ENCODE measurements at places on chromosomes 12 and 14.

DNA sequence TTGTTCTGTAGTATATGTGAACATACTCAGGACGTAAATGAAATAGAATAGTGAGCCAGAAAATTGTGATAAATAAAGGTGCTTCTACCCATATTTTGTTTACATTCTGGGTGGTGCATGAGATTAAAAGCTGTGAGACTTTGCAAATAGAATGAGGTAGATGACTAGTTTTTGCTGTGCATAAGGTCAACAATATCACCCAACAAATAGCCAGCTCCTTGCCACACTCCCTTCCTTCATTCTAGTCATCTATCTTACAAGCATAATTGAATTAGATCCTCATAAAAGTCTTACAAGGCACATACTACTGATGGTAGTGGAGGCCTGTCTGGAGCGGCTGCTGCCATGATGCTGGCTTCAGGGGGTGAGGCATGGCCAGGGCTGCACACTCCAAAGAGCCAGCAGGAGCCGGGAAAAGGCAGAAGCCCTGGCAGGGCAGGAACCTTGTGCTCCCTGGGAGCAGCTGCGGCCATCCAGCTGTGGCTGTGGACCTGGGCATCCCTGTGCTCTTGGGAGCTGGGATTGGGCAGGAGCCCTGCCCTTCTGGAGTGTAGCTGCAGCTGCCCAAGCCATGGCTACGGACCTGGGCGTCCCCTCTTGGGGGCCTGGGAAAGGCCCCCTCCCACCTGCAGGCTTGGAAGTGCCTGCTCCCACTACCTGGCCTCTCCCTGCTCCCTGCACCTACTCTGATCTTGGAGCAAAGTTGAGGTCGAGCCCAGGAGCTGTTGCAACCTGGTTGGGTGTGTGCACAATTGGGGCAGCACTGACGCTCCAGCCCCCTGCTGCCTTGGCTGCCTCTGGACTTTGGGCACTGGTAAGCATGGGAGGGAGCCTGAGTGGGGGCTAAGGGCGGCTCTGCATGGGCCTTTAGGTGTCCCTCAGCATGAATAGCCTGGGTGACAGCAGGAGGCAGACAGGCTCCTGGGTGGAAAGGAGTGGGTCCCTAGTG is 112.8 kb downstream of the DACT1 start:
- DNase-seq: no peak

DNA sequence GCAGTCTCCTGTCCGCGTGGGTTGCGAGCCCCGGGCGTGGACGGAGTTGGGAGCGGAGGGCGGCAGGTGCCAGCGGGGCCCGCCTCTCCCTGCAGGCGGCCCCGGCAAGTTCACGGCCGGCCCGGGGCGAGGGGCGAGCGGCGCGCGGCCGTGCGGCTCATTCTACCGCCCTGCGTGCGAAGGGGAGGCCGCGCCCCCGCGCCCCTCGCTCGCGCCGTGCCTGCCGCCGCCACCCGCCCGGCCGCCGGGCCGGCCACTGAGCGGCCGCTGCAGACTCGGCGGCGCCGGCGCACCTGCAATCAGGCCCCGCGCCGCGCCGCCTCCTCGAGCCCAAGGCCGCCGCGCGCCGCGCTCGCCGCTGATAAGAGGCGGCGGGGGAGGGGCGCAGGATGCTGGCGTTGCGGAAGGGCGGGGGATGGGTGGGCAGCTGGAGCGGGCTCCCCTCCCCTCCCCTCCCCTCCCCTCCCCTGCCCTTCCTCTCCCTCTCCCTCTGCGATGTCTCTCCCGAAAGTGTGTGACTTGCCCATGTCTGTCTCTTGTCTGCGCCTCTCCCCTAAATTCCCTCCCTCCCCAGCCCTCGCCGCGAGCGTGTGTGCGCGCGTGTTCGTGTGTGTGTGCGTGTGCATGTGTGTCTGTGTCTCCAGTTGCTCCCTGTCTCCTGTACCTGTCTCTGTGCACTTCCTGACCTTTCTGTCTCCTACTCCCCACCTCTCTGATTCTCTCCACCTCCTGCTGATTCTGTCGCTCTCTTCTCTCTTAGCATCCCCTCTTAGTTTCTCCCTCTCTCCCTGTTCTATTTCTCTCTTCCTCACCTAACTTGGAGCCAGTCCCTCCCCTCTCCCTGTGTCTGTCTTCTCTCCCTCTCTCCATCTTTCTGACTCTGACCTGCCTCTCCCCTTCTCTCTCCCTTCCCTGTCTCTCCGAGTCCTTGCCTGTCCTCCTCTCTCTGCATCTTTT is 768.1 kb upstream of the TBX3 start:
- DNase-seq: no peak

DNA sequence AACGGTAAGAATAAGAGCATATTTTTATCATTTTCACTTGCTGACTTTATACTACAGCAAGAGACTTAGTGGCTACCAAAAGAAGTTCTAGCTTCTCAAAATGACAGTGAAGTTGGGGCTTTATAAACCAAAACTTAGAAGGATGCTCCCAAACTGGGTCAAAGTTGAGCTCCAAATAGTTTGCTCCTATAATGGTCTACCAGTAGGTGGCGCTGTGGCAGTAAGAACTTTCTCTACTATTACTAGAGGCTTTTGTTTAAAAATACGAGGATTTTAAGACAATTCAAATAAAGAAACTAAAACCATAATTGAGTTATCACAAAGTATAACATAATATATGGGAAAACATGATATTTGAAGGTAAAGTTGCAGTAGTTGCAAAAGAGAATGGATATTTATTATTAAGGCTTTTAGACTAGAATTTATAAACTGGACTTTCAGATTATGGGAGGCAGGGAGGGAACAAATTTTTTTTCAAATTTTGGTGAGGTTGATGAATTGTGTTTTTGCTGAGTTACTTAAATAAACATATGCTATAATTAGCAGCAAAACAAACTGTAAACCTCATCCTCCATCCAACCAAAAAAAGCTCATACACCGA is 75.0 kb downstream of the TGFB3 start:
- peak; percentile 35 for DNase-seq

DNA sequence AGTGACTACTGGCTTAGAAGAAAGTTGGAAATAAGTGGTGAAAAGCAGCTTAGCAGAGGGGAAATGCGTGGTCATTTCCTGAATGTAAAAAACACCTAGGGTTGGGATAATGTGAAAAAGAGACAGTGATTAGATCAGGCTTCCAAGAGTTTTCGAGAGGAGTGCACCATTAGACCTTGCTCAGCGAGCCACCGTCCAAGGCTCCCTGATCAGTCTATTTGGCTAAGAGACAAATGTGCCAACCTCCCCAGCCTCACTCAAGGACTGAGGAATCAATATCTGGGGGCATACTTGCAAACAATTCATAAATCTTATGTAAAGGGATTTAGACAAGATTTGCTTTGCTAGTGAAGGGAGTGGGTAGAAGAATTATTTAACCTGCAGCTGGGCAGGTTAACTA is 594.5 kb downstream of the NRXN3 start:
- no peak for DNase-seq

DNA sequence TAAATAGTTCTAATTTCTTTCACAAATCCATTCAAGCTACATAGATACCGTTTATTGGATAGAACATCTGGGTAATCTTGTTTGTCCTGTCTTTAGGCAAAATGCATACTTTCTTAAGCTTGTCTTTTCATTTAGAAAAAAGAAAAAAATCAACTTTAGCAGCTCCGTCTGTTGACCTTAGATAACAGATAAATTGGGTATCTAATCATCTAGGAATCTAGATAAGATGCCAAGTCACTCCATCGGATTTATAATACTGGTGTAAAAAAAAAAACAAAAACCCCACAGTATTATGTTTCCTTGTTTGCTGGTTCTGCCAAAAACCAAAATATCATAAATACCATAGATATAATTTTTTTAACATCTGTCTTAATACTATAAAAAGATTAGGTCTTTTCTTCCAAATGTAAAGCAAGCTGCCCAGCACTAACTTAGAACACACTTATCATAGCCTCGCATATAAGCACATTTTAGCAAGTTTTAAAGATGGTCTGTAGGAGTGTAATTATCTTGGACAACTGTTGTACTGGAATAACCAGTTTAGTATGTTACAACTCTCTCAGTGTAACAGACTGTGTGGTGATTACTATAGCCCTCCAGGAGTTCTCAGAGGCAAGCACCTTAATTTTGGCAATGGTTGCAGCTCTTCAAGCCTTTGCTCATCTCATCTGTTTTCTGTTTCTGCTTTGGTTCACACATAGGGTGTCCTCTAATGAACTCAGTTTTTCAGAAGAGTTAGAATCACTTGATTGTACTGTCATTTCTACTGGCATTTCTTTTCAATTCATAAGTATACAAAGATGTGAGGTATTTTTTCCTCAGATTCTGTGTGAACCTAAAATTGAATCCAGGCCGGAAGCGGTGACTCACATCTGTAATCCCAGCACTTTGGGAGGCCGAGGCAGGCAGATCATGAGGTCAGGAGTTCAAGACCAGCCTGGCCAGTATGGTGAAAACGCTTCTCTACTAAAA is 83.1 kb downstream of the ANO6 start:
- DNase-seq: no peak

- no peak for DNase-seq
Observed at GRCh38 chr14:55572578-55572977, 7.4 kb upstream of the KTN1 start.

GRCh38 chr12:57055824-57056223 is 5.9 kb upstream of the MYO1A start:
- no peak for DNase-seq

DNA sequence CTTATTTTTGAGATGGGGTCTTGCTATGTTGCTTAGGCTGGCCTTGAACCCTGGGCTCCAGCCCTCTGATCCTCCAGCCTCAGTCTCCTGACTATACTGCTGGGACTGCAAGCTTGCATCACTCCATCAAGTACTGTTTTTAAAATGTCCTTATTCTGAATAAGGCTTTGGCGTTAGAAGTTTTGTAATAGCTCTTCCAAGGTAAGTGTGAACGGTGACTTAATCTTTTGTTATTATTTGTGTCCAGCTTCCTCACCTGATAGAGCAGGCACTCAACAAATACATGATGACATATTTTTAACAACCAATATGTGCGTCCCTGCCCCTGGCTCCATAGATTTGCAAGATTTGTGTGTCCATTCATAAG is 1.4 kb downstream of the C1RL start:
- no peak for DNase-seq

DNA sequence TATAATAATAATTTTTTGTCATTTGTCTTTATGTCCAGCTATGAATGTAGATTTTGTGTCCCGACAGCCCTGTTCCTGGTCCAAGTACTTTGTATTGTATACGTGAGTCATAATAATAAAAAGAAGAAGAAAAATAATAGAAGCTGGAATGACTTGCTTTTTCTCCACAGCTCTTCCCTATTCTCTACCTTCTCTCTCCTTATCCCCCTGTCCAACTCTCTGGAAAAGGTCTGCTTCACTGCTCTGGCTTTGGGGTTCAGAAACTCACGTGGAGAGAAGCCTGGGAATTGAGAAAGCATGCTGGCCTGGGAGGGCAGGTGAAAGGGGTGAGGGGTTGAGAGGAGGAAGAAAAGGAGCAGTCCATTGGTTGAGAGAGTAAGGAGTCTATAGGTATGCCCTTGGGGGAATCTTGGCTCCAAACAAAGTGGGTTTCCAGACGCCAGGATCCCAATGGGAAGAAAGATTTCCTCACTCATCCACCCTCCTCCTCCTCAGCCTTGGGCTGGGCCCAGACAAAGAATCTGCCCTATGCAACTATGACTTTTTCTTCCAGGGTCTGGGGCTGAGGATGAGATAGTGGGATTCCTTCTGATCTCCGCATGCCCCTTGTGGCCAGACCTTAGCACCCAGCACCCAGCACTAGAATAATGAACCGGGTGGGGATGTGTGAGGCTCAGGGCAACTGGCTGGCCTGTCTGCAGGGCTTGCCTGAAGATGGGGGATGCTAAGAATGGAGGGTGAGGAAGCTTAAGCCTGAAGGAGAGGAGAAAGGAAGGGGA is 4.0 kb downstream of the HOXC8 start:
- no peak for DNase-seq

- no peak for DNase-seq
Observed at GRCh38 chr14:56759633-56760032, 50.6 kb downstream of the OTX2 start.

DNA sequence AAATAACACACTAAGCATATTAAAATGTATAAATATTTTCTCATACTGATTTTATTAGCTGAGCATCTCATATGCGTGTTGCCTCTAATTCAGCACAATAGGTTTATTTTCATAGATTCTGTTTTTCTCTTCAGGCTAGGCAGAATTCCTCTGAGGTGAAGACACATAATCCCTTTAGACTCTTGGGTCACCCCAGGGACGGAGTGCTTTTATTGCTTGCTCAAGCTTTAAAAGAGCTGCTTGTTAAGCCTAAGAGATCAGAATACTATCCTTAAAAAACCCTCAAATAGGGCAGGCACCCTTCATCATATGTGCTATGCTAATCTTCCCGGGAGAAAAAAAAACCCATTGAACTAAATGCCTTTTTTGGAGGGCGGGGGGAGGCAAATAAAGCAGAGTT is 390.1 kb downstream of the KCNH5 start:
- DNase-seq: no peak

- no peak for DNase-seq
Observed at GRCh38 chr12:3551976-3552725, 61.1 kb downstream of the PRMT8 start.

DNA sequence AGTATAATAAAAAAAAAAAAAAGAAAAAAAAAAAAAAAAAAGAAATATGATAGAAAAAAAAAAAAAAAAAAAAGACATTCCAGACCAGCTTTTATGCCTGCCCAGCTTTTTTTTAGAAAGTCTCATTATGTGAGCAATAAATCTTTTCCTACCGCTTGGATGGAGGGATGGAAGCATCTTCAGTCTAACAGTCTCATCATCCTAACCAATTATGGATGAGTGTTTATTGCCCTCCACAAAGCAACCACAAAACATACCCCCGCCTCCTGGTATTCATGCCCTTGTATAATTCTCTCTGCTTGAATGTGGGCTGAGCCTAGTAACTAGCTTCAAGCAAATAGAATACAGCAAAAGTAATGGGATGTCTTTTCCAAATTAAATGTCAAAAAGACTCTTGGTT is 33.7 kb upstream of the ADAMTS20 start:
- no peak for DNase-seq

GRCh38 chr12:26789731-26790644 is 43.0 kb downstream of the ITPR2 start:
- DNase-seq: no peak

- no peak for DNase-seq
Observed at GRCh38 chr12:89939522-89940215, 231.0 kb upstream of the ATP2B1 start.

- no peak for DNase-seq
Observed at GRCh38 chr12:95055057-95055456, 18.4 kb downstream of the NR2C1 start.

DNA sequence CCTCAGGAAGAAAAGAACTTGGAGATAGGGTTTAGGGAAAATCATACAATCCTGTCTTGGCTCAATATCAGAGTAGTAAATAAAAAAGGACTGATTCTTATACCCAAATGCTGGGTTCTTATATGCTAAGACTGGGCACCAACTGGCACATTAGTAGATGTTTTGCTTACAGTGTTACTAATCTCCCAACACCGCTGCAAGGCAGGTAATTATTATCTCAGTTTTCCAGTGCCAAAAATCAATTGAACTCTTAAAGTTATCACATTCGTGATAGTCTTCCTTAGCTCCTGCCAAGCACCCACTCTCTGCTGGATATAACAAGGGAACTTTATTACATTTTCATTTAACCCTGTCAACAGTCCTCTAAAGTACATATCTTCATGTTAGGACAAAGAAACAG is 25.0 kb upstream of the HIGD1C start:
- DNase-seq: no peak
